ELR (cell line): ENCODE measurements at places on chromosomes 3 and 15.
A peak's percentile ranks its signal among the peaks of the same experiment; 100 is the strongest.

GRCh38 chr15:89599021-89599420, 23.8 kb downstream of the TICRR start:
- DNase-seq = no peak

DNA sequence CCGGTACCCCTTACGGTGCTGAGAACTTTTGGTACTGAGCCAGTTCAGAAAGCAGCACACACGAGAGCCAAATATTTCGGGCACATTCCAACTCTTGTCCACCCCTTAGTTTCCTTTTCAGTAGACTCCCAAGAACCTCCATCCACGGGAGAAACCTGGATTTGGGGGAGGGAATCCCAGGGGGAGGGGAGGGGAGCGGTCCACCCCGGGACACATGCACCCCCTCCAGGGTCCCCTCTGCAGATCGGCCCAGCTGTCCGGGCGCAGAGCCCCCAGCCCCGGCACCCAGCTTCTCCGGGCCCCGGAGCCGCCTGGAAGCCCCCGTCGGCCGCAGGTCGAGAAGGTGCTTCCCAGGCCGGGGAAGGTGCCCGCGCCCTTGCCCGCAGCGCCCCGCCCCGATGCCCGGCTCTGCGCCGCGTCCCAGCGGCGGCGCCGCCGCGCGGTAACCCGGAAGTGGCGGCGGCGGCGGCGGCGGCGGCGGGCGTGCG, 455 bp upstream of the ABHD17C start:
- peak; percentile 54 for DNase-seq

DNA sequence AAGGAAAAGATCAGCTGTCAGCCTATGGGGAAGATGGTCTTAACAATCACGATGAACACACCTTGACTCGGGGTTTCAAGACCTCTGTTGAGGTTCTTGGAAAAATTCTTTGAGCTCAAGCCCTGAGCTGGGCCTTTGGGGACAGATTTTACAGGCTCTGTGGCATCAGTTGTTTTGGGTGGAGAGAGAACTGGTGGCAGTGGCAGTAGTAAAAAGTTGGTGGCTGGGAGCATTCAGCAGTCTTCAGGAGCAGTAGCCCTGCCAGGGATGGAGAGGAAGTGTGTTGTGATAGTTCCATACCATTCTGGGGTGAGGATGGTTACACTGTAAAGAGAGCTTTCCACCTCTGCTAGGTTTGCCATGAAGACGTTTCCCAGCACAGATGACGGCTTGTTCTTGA, 4.9 kb upstream of the KY start:
- no peak for DNase-seq

DNA sequence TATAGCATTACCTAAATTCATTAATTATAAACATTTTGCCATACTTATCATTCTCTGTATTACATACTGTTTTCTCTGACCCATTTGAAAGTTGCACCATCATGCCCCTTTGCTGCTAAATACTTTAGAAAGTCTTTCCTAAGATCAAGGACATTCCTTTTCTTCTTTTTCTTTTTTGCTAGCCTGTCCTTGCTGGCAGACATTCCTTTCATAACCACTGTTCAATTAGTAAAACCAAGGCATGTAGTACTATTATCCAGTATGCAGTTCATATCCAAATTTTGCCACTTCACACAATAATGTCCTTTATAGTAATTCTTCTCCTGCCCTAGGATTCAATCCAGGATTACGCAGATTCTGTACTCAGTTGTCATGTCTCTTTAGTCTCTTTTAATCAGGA, 321.0 kb upstream of the C2CD4B start:
- no peak for DNase-seq

- no peak for DNase-seq
Observed at GRCh38 chr3:177596816-177597271, 399.6 kb upstream of the TBL1XR1 start.

- DNase-seq = no peak
Observed at GRCh38 chr3:88824666-88825564, 282.5 kb upstream of the EPHA3 start.

GRCh38 chr15:41693757-41694156, 33.6 kb downstream of the MGA start:
- DNase-seq = no peak

DNA sequence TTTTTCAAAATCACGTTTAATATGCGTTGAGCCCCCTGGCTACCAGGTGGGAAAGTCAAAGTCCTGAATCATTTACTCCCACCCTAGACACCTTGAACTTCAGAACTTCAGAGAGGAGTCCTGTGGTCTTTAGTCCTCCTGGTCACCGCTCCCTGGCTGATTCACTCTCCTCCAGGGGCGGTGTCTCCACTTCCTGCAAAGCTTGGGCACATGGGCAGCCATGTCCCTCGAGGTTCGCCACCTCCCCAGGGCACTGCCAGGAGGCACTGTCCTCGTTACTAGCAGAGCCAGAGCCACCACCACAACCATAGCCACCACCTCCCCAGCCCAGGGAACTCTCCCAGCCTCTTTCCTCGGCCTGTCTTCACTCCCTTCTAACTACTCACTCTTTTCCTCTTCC, 31.0 kb downstream of the LOXL1 start:
- DNase-seq = peak; percentile 61

DNA sequence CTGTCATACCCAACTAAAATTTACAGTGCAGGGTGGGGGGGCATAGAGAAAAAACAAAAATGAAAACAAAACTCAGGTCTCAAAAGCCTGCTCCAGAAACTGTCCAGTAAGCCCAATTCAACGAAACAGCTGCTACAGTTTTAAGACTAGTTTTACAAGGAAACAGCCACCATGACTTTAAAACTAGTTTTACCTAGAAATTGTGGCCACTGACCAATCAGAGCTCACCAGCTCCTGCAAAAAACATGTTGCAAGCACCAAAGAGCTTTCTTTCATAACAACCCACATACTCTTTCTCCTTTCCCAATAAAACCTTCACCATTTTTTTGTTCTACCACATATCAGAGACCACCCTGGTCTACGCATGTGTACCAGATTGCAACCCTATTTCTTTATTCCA, 7.3 kb upstream of the CFAP91 start:
- DNase-seq = peak; percentile 55

GRCh38 chr15:37375519-37375918, 275.2 kb upstream of the MEIS2 start:
- no peak for DNase-seq

GRCh38 chr3:39156421-39156820, 3.0 kb upstream of the CSRNP1 start:
- no peak for DNase-seq

- DNase-seq = no peak
Observed at GRCh38 chr3:183904833-183905780, 20.4 kb upstream of the PARL start.

GRCh38 chr3:33093847-33094246, 3.1 kb downstream of the GLB1 start:
- DNase-seq = no peak

DNA sequence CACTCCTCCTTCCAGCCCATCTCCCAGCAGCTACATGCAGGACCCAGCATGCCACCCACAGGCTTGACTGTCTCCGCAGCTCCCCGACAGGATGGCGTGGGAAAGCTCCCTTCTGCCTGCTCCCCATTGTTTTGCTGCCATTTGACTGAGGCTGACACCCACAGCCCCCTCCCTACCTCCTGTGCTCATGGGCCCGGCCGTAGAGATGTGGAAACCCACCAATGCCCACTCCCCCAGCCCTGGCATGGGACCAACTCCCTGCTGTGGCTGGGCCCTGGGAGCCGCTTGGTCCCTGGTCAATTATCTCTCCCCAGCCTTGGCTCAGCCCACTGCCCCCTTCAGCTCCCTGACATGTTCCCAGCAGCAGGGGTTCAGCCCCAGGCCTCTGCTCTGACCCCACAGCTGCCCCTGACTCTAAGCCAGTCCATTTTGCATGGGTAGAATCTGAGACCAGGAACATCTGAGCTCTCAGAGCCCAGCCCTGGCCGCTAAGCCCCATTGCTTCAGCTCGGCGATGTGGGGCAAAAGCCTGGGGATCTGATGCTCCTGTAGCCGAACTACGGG, 8.2 kb downstream of the C3orf22 start:
- DNase-seq = no peak

- no peak for DNase-seq
Observed at GRCh38 chr15:70060993-70061305, 36.8 kb downstream of the TLE3 start.

DNA sequence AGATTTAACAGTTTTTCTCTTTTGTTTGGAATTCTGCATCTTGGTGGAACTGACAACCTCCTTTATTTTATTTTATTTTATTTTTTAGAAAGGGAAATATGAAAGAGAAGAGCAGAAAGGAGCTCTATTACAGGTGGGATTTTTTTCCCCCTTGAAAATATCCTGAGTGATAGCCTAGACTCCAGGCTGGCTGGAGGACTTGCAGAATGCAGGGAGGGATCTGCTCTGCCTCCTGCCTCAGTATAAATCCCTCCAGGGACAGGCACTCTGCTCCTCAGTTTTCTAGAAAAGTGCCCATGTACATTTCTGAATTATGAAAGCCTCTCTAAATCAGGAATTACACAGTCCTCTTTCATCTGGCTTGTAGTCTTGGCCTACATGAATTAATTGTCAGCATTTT, 173.7 kb downstream of the TMEM108 start:
- DNase-seq = no peak

DNA sequence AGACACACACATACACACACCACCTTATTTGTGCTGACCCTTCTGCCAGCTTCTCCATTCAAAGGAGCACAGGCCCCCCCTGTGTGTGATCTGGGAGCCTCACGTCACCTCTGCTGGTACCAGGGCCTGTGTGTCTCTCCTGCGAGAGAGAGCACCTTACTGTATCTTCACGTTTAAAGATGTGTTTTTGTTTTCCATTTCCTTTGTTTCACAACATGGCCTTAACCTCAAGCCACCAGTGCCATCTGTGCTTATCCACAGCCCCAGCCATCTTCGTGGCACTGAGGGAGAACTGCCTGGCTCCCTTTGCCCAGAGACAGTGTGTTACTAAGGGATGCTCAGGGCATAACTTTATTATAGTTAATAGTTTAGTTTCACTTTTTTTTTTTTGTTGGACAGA, 52.3 kb downstream of the ABHD2 start:
- no peak for DNase-seq

- peak; percentile 30 for DNase-seq
Observed at GRCh38 chr3:151425627-151426340, 35.1 kb downstream of the IGSF10 start.

DNA sequence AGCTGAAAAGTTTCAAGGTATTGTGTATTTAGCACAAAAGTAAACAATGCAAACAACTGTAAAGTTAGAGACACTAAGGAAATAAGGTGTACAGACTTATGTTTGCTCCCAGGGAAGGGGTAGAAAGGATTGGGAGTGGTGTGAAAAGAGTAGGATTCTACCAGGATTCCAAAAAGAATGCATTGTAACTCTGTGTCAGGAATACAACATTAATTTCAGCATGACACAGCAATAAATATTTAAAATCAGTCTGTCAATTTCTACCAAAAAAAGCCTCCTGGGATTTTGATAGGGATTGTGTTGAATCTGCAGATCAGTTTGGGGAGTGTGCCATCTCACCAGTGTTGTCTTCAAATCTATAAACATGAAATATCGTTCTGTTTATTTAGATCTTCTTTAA, 73.4 kb downstream of the LRRC28 start:
- DNase-seq = no peak

DNA sequence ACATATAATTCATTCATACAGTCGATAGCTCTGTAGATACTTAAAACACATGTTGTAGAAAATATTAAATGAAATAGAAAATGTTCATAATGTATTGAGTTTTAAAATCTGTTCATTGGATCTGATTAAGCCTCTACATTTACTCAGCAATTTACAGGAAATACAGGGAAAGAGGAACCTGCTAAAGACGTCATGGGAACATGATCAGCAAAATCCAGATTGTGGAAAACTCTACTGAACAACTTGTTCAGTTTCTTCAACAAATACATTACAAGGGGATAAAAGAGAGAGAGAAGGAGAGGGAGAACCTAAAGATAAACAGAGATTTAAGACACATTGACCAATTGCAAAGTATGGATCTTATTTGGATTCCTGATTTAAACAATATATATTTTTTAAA, 46.7 kb downstream of the KLHL6 start:
- DNase-seq = no peak

GRCh38 chr15:81948222-81948621, 97.6 kb downstream of the MEX3B start:
- DNase-seq = no peak

DNA sequence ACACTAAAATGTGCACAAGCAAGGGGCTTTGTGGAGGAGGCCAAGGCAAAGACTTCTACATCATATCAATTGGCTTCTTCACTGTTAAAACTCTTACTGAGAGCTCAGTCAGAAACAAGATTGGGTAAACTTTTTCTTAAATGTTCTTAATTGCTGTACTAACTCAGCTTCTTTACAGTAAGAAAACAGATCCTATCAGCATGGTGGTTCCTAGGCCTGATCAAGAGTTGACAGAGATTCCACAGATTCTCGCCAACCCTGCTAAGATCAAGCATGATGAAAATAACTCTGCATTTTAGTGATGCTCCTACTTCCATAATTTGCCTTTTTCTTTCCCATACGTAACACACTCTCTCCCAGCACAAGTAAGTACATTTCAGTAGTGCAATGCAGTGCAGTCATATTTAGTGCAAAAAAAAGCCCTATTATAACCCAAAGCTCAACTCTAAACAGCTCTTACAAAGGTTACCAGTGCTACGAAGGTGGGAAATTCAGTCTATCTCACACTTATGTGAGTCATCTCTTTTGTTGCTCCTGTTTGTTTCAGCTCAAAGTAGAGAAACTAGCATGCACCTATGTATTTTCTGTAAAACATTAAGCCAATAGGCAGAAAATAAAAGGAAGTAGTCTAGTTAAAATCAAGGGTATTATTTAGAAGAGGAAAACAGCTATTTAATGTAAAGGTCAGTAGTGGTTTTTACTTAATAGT, 29.9 kb downstream of the TIGIT start:
- no peak for DNase-seq

DNA sequence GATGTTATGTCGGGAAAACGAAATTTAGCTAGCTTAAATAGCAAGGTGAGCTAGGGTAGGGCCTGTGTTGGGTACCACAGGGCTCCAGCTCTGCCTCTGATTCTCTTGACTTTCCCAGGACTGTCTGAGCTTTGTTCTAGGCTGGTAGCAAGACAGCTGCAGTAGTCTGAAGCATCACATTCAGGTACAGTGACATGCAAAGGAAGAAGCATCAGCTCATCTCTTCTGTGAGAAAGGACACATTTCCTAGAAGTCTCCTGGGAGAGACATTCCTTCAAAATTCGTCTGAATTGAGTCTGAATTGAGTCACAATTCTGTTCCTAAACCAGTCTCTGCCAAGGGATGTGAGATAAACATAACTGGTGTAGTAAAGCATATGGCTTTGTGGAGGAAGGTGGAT, 8.5 kb upstream of the UBXN7 start:
- DNase-seq = no peak

DNA sequence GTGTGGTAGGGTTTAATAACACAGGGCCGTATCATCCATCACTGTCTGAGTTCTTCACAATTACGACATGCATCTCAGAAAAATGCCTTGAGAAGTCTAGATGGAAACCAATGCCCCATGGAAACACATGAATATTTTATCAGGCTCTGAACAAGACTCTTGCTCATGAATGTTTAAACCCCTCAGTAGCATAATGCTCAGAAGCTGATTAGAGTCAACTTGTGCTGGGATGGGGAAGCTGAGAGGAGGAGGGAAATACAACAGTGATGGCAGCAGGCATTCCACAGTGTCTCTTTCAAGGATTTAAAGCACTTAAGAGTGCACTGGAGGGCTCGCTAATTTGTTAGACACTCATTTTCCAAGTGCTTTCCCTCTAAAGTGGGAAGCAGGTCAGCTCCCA, 3.8 kb downstream of the GPR156 start:
- DNase-seq = no peak
